T-helper 17 cell (primary cell): ENCODE measurements at places on chromosomes 5 and 9. TPM values are rescaled to one million over a fixed set of nuclear protein-coding genes. Genes with fewer than 3 reads are reported as not detected.

- no peak for DNase-seq
- no peaks in the 10 kb centered on the region for H3K4me1 ChIP-seq
- H3K4me3 ChIP-seq, result no peak overlapping the region
- H3K36me3 ChIP-seq, result no peaks in the 10 kb centered on the region
These were observed 1151.8 kb downstream of the CDH12 start for GRCh38 chr5:21701317-21701716.

- no peaks in the 10 kb centered on the region for H3K4me1 ChIP-seq
- no peak for DNase-seq
- no peak overlapping the region for H3K27ac ChIP-seq
- H3K36me3 ChIP-seq, result no peaks in the 10 kb centered on the region
- H3K4me3 ChIP-seq, result no peak overlapping the region
These were observed 628.0 kb upstream of the ADAMTS16 start for GRCh38 chr5:4511996-4512656.

DNA sequence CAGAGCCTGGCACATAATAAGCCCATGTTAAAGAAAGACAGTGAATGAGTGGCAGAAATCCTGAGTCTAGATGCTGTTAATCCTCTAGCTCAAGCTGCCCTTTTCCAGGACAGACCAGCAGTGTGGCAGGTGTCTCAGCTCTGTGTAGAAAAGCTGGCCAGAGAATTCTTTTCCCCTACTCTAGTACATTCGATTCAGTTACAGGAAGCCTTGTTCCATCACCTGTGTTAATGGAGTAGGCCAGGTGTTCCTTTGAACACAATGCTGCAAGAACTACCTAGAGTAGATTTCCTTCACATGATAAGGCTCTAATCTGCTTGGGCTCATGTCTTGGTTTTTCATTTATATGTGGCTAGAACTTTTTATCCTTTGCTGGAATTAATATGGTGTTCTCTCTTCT lies 52.5 kb downstream of the NUP214 start:
- no peaks in the 10 kb centered on the region for H3K27me3 ChIP-seq
- peaks cover 15% of the 10 kb centered on the region for H3K4me1 ChIP-seq
- H3K4me3 ChIP-seq, result no peak overlapping the region
- H3K27ac ChIP-seq, result no peak overlapping the region
- H3K36me3 ChIP-seq, result peaks cover 6% of the 10 kb centered on the region

GRCh38 chr5:74875994-74876791 lies 10.0 kb upstream of the FAM169A start:
- peaks cover 4% of the 10 kb centered on the region for H3K27me3 ChIP-seq
- H3K4me1 ChIP-seq, result peaks cover 2% of the 10 kb centered on the region
- peaks cover 2% of the 10 kb centered on the region for H3K36me3 ChIP-seq
- H3K27ac ChIP-seq, result no peak overlapping the region
- DNase-seq, result no peak

GRCh38 chr9:108468364-108468763 lies 387.4 kb downstream of the ACTL7B start:
- DNase-seq, result no peak
- no peaks in the 10 kb centered on the region for H3K27me3 ChIP-seq
- H3K36me3 ChIP-seq, result no peaks in the 10 kb centered on the region
- H3K27ac ChIP-seq, result no peak overlapping the region

- no peak overlapping the region for H3K27ac ChIP-seq
- no peaks in the 10 kb centered on the region for H3K27me3 ChIP-seq
- no peaks in the 10 kb centered on the region for H3K4me1 ChIP-seq
- H3K36me3 ChIP-seq, result no peaks in the 10 kb centered on the region
- DNase-seq, result no peak
These were observed 127.7 kb downstream of the ZDHHC21 start for GRCh38 chr9:14565352-14566016.

DNA sequence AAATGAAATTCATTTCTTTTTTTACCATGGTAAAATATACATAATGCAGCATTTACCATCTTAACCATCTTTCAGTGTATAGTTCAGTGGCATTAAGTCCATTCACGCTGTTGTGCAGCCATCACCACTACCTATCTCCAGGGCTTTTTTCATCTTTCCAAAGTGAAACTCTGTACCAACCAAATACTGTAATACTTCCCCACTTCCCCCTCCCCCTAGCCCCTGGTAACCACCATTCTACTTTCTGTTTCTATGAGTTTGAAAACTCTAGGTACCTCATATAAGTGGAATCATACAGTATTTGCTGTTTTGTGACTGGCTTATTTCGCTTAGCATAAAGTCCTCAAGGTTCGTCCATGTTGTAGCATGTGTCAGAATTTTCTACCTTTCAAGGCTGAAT lies 23.4 kb downstream of the SPAAR start:
- no peak overlapping the region for H3K4me3 ChIP-seq
- peaks cover 7% of the 10 kb centered on the region for H3K4me1 ChIP-seq
- H3K27ac ChIP-seq, result no peak overlapping the region
- H3K27me3 ChIP-seq, result no peaks in the 10 kb centered on the region
- H3K36me3 ChIP-seq, result no peaks in the 10 kb centered on the region
- DNase-seq, result no peak

- H3K27ac ChIP-seq, result no peak overlapping the region
- peaks cover 7% of the 10 kb centered on the region for H3K4me1 ChIP-seq
- no peak for DNase-seq
- peaks cover 12% of the 10 kb centered on the region for H3K27me3 ChIP-seq
- H3K4me3 ChIP-seq, result no peak overlapping the region
These were observed 21.6 kb upstream of the SLC9A3 start for GRCh38 chr5:545641-546375.

DNA sequence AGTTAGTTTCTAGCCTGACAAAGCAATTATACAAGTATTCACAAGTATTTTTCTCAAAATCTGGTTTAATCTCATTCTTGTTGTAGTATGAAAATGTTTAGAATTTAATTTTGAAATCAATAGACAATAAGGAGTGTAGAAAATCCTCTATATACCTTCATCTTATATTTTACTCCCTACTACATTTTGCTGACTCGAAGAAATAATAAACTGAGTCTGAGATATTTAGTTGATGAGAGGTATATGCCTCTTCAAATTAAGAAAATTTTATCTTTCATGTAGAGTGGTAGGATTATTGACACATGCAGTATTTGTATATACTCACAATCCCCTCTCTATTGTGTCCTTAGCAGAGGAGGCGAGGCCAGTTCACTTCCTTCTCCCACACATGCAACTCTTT lies 477.7 kb downstream of the MAN2A1 start:
- no peak overlapping the region for H3K4me3 ChIP-seq
- no peak for DNase-seq
- no peaks in the 10 kb centered on the region for H3K27me3 ChIP-seq
- H3K27ac ChIP-seq, result no peak overlapping the region
- no peaks in the 10 kb centered on the region for H3K36me3 ChIP-seq

DNA sequence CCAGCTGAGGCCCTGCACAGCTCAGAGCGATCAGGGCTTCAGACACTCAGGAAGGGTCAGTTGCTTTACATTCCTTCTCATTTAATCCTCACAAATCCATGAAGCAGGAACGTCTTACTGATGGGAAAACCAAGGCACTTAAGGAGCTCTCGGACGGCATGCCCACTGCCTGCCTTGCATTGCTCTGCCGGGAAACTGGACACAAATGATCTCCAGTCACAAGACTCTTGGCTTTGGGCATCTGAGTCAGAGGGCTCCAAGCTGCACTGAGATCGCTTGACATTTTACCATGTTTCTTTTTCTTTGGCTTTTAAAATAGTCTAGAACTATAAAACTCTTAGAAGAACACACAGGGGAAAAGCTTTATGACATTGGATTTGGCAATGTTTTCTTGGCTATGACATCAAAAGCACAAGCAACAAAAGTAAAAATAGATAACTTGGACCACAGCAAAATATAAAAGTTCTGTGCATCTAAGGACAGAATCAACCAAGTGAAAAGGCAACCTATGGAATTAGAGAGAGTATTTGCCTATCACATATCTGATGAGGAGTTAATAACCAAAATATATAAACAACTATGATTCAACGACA lies 43.6 kb upstream of the HRH2 start:
- H3K27ac ChIP-seq, result no peak overlapping the region
- H3K27me3 ChIP-seq, result peaks cover 27% of the 10 kb centered on the region
- H3K4me3 ChIP-seq, result no peak overlapping the region
- peaks cover 3% of the 10 kb centered on the region for H3K36me3 ChIP-seq
- H3K4me1 ChIP-seq, result peaks cover 11% of the 10 kb centered on the region

DNA sequence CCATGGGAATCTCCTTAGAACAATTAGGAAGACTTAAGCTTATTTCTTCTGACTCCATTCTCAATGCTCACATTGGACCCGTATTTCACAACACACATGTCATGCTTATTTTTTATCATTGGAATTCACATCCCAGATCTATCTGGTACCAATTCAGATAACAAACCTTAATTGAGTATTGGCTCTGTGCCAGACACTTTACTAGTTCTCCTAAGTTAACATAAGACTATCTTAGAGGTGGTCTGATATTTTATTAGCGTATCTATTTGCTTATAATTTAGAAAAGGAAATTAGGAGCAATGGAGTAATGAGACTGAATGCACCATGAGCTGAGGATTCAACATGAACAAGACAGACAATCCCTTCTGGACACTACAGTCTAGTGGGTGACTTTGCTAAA lies 45.1 kb downstream of the FBXL7 start:
- DNase-seq, result no peak
- no peaks in the 10 kb centered on the region for H3K4me1 ChIP-seq
- no peak overlapping the region for H3K4me3 ChIP-seq
- H3K36me3 ChIP-seq, result no peaks in the 10 kb centered on the region
- H3K27me3 ChIP-seq, result no peaks in the 10 kb centered on the region

Gene MLANA
- not detected for total RNA-seq

Gene HK3
- 4.6 TPM for total RNA-seq

Gene LCN6
- not detected for total RNA-seq
